ENCODE measurements at places on chromosomes 5 and 9.

DNA sequence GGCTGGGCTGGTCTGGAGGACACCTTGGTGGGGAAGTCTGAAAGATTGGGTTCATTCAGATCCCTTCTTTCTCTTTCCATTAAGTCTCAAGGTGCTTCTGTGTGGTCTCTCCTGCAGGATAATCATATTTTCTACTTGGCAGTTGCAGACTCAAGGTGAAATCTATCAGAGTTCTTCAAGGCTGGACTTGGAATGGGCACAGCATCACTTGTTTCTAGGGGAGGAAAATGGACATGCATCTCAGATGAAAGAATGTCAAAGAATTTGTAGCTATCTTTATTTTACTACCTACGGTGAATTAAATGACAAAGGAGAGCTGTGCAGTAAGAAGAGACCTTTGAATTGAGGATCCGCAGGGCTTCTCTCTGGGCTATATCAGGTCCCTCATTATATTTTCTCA is 69.8 kb upstream of the PAPPA start:
- no peak for DNase-seq

DNA sequence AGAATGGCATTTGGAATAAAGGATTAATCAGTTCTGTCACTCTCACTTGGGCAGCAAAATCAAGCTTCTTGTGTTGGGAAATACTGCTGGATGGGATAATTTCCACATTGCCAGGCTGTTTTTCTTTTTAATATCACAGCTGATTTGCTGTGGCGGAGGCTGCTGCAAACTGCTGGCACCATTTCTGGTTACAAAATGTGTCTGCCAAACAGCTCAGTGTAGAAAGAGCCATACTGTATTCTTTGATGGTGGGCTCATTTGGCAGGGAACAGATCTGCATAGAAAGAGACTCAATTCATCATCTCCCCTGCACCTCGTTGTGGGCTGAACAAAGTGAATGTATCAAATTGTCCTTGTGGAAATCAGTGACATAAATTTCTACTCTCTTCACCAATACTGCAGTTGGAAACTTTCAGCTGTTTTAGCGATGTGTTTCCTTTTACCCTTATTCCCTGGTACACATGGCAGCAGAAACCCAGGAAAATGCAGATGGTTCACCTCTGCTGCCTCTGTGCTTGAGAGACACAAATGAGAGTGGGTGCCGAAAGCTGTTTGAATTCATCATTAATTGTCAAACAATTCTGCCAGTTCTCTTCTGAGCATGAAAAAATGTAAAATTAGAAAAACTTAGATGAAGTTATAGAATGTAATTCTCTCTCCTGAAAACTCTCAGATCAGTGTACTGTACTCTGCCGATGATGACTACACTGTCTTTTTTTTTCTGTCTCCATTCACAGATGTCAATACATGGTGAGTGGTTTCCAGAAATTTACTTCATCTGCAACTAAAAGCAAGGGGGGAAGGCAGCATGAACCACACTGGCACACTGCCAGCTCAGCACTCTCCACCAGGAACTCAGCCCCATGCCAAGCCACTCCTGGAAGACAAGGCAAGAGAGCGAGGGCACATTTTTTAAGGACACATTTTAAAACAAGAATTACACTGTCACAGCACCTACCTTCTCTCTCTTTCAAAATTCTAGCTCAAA is 75.0 kb downstream of the HMHB1 start:
- DNase-seq: no peak

DNA sequence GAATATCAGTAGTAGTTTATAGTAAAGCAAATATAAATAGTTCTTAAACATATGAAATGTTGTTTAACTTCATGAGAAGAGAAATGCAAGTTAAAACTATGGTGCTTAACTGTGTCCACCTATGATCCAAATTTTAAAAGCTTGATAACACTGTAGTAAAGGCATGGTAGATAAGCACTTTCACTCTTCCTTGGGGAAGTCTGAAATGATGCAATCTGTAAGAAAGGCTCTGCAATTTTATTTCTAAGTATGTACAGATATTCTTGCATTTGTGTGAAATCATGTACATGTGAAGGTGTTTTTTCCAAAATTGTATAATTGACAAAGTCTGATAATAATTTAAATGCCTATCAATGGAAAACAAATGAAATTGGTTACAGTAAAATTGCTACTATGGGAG is 66.9 kb downstream of the SYK start:
- no peak for DNase-seq

- no peak for DNase-seq
Observed at GRCh38 chr5:116305899-116306298, 221.1 kb downstream of the COMMD10 start.

DNA sequence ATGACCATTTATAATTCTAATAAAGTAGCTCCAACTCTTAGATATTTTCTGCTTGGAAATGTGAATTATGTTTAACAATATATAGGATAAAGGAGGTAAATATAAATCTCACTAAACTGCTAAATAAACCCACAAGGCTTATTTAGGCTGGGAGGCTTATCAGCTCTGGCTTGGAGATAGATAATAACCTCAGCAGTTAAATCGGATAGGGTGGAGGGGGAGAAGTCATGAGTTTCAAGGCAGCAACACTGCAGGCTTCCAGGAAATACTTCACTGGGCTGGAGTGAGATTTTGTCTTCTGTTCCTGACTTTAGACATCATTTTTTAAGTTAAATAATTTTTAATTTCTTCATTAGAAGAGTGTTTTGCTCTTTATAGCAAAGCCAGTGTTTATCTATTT is 80.0 kb upstream of the ITGA2 start:
- DNase-seq: no peak

DNA sequence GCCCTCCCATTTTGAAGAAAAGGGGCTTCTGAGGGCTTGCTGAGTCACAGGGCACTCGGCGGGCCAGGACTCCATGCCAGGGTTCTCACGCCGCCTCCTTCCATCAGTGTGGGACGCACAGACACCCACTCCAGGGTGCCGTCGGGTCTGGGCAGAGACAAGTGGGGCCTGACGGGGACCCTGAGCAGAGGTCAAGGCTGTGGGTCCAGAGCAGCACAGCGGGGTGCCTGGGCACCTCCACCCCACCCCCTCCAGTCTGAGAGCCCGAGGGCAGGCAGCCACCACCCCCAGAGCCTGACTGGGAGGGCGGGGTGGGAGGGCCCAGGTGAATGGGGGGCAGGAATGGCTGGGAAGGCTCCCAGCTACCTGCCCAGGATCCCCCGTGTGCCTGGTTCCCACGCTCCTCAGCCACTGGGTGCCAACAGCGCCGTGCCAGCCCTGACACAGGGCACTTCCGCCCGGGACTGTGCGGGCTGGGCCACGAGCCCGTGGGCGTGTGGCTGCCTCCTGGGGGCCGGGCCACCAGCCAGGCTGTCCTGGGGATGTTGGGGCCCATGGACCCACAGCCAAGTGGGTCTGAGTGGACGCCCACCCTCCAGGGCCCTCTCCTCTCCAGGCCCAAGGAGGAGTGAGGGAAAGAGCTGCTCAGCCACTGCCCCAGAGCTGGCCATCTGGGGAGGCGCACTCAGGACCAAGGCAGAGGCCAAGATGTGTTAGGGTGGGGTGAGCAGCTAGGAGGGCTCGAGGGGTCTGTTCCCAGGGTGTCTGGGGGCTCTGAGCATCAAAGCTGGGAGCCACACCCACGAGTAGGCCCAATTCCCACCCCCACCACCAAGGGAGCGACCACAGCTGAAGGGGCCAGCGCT is 10.1 kb upstream of the NRARP start:
- no peak for DNase-seq

GRCh38 chr5:78362220-78362619 is 1.8 kb downstream of the SCAMP1 start:
- no peak for DNase-seq

DNA sequence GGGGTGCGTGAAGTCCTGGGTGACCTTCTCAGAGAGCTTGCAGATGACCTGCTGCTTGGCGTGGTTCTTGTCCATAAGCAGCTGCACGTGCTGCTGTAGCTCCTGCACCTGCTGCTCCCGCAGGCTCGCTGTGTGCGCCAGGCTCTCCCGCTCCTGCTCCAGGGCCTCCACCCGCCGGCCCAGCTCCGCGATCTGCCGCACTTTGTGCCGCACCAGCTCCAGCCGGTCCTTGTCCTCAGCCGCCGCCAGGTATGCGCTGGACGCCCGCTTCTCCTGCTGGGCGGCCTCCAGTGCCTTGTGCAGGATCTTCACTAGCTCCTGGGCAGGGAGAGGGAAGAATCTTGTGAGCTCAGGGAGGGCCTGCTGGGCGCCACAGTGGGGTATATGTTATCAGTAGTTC is 28.5 kb upstream of the CORO2A start:
- DNase-seq: no peak

GRCh38 chr5:6584727-6585126 is 48.1 kb downstream of the NSUN2 start:
- no peak for DNase-seq

- no peak for DNase-seq
Observed at GRCh38 chr9:124813041-124813440, 36.1 kb downstream of the OLFML2A start.

DNA sequence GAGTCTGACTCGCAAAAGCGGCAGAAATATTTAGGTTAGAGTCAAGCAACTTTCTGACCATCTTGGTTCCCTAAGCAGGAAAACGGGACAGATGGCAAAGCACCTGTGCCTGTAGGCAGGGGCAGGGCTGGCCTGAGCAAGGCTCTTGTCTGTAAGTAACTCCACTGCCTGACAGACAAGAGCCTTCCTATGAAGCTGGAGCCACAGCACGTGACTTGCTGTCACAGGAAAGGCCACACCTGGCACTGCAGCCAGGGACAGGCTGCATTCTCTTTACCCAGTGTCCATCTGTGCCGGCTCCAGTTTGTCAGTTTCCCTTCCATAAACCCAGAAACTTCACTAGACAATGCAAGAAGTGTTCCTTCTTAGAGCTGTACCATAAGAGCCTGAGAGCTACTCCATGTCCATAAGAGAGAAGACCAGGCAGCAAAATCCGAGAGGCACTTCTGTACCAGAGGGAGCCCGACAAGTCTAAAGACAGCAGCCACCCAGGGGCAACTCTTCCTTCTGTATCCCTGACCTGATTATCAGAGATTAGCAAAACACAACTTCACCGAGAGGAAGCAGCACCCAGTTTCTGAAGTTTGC is 78.1 kb downstream of the GPR21 start:
- no peak for DNase-seq

DNA sequence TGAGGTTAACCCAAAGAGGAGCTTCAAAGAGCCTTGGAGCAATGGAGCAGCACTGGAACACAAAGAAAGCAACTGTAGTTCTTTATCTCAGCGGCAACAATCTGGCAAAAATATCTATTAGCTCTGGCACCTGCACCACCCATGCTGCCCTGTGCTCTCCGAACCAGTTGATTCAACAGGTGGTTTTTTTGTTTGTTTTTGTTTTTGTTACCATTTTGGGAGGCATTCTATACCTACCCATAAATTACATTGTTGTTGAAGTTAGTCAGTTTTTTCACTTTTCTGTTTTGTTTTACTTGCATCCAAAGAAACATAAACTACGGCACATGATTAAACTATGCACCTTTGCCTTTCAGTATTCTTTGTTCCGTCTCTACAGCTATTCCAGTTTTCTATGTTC is 16.2 kb downstream of the ESM1 start:
- DNase-seq: no peak

GRCh38 chr9:127083138-127083980 is 39.1 kb downstream of the ANGPTL2 start:
- no peak for DNase-seq

DNA sequence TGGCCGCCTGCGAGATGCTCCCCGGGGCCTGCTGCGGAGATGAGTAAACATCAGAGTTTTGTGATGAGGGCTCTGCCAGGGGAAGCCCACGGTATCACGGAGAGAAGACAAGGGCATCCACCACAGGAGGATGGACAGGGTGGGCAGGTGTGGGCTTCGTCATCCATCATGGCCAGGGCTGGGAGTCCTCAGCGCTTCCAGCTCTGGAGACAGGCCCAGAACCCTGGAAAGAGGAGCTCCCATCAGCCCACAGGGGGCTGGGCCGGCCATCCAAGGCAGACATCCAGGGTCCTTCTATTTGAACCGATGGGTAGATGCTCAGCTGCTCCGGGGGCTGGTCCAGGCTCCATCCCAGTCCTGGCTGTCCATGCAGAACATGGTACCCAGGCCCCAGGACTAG is 22.1 kb upstream of the FCN1 start:
- no peak for DNase-seq

Measured in ecto neural progenitor cell (in vitro differentiated cells).